Kidney glomerular epithelial cell (primary cell): ENCODE measurements at places on chromosomes 7 and 10.

GRCh38 chr10:50404021-50404773 is 152.9 kb upstream of the ASAH2 start:
- DNase-seq: no peak

- DNase-seq: no peak
Observed at GRCh38 chr10:101351017-101351416, 2.9 kb upstream of the BTRC start.

GRCh38 chr7:53325061-53325460 is 289.6 kb downstream of the POM121L12 start:
- DNase-seq: no peak

DNA sequence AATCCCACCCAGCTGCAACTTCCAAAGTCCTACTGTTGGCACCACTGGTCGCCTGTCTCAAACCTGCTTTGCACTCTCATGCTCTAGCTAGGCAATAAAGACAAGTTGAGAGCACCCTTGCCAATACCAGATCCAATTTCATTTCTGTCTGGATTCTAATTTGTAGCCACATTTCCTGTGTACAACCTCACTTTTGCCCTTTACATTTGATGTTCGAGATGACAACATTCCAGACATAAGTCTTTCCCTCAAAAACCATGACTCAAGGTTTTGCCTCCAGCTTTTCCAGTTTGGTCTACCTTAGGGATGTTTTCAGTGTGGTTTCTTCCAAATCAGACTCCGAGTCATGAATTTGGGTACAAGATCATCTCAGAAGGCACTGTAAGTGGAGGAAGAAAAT is 309.0 kb downstream of the GPAM start:
- no peak for DNase-seq

GRCh38 chr10:68208424-68209042 is 23.4 kb downstream of the ATOH7 start:
- peak; percentile 87 for DNase-seq

DNA sequence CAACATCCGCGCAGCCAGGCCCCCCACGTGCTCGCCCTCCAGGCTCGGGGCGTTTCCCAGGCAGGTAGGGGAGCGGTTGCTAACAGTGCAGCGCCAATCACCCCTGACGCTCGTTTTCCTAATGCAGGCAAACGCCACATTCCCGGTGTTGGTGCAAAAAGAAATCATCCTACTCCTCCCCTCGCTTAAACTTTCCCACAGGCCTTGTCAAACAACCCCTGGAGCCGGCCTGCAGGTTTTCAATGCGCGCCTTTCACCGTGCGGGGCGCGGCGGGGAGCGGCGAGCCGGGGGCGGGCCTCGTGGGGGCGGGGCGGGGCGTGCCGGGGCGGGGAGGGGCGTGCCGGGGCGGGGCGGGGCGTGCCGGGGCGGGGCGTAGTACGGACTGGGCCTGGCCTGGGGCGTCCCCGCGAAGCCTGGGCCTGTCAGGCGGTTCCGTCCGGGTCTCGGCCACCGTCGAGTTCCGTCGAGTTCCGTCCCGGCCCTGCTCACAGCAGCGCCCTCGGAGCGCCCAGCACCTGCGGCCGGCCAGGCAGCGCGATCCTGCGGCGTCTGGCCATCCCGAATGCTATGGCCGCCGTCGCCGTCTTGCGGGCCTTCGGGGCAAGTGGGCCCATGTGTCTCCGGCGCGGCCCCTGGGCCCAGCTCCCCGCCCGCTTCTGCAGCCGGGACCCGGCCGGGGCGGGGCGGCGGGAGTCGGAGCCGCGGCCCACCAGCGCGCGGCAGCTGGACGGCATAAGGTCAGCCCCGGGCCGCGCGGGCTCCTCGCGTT is at the start of gene ECHDC3:
Gene ECHDC3 (plus strand): TSS at position 374 of the 770 bp plus-strand sequence. CDS start 195 bp downstream, at position 569.
- DNase-seq: peak; percentile 17

DNA sequence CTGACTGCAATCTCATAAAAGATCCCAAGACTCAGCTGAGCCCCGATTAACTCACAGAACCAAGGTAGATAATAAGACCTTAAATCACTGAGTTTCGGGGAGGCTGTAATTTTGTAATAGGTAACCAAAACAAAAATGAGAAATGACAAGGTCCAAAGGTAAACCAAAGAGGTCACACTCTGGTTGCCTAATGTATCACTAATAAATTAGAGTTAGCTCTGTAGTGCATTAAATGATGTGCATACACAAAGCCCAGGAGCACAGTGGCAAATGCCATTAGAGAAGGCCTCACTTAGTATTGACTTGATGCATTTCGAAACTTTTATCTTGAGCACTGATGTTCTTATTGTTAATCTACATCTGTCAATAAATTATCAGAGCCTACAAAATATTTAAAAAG is 237.7 kb upstream of the CCDC6 start:
- DNase-seq: no peak

- DNase-seq: peak; percentile 56
Observed at GRCh38 chr10:119207713-119208552, 562 bp downstream of the GRK5 start.

DNA sequence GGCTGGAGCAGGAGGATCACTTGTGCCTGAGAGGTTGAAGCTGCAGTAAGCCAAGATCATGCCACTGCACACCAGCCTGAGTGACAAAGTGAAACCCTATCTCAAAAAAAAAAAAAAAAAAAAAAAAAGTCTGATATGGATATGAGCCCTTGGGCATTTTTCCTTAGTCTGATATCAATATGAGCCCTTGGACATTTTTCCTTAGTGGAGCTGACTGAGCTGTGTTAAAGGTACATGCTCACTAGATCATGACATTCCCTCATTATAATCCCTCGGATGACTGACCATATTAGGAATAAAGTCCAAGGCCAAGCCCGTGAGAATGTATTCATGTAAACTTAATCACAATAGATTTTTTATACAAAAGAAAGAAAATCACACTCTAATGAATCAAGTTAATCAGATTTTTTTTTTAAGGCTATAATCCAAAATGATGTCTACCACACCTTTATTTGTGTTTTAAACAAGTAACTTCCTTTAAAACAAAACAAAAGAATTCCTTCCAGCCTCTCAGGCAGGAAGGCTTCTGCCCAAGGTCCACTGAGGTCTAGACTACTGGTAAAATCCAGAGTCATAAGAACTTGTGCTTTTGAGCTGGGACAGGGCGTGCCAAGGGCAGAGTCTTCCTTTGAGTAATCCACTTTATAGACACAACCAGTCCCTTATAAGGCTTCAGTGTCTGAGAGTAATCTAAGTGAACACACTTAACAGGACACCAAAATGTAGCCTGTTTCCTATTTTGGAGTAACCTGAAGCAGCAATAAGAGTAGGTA is 5.5 kb downstream of the PPA1 start:
- DNase-seq: peak; percentile 68

GRCh38 chr10:87927091-87927490 is 63.7 kb downstream of the PTEN start:
- no peak for DNase-seq

- DNase-seq: no peak
Observed at GRCh38 chr7:65809259-65809981, 63.5 kb upstream of the VKORC1L1 start.
